ENCODE measurements at places on chromosomes 6 and 20.

DNA sequence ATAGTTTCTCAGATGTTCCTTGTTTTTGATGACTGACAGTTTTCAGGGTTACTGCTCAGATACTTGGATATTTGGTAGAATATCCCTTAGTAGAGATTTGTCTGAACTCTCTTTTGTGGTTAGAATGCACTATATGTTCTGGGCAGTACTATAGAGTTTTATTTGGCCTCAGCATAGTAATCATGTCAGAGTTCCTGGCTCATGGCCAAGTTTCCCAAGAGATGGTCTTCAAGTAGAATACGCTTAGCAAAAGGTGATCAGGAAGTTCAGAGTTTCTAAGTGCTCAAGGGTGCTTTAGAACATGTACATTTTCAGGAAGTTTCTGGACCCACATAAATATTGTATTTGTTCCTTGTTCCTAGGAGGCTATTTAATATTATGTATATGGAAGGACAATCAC, 1209.7 kb upstream of the GJE1 start:
- no peak for DNase-seq

- no peak for DNase-seq
Observed at GRCh38 chr6:102298051-102298450, 904.5 kb downstream of the GRIK2 start.

GRCh38 chr20:49791165-49791564, 21.5 kb upstream of the SLC9A8 start:
- no peak for DNase-seq

DNA sequence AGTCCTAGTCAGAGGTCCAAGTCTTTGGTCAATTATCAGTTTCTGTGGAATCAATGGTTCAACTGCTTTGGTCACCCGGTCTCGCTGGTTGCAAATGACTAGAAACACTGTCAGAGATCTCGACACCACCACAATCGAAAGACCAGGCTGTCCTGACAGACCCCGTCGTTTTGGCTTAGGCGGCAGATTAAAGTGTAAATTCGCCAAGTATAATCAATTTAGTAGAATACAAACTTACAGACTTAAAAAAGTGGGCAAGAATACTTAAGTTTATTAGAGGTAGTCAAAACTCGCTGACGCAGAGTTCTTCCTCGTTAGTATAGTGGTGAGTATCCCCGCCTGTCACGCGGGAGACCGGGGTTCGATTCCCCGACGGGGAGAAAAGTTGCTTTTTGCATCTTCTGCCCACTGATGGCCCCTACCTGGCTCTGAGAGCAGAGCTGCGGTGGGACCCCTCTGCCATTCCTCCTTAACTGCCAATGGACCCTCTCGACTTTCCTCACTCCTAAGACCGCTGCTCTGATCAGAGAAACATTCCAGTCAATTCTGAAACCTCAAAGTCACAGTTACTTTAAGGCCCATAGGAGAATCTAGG, 30.6 kb upstream of the ZNF184 start:
- DNase-seq: peak; percentile 80

DNA sequence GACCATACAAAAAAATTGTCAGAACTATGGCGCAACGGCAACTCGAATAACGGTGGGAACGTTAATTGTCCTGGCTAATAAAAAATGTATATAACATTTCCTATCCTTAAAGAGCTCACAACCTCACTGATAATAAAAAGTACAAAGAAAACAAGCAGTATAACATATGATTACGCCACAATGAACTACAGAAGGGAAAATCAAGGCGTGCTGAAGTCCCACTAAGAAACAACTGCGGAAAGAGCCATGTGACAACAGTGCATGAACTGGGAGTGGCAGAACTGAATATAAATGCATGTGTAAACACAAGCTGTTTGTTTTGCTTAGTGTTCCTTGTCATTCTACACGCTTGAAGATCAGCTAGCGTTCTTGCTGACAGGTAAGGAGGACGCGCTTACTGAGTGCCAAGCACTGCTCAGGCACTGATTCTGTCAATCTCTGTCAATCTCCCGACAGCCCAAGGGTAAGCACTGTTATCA, 466 bp upstream of the PSMB1 start:
- DNase-seq: no peak

- no peak for DNase-seq
Observed at GRCh38 chr20:40304119-40304613, 384.9 kb downstream of the MAFB start.

GRCh38 chr6:155261111-155261900, 2.5 kb upstream of the CLDN20 start:
- peak; percentile 38 for DNase-seq

DNA sequence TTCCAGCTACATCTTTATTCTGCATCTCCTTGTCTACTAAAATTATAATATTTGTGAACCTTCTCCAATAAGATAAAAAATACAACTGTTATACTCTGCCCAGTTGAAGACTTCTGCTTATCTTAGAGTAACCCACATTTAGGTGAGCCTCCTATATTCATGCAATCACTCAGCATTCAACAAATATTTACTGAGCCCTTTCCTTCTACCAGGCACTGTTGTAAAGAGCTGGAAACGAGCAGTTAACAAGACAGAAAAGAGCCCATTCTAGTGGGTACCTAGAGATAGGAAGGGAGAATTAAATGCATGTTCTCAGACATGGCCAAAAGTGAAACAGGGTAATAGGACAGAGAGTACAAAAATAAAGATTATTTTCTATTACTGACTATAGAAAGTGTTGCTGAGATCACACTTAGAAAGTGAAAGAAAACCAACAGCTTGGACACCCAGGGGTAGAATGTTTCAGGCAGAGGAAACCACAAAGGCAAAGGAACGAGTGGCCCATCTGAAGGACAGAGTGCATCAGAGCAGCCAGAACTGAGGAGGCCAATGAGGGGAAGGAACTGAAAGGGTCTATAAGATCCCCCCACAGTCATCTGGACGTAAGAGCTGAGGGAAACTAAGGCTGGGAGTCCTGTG, 50.8 kb upstream of the SMLR1 start:
- DNase-seq: no peak

- DNase-seq: no peak
Observed at GRCh38 chr20:15616626-15617025, 956.6 kb downstream of the KIF16B start.

GRCh38 chr6:116329156-116329555, 41.6 kb upstream of the DSE start:
- DNase-seq: no peak

DNA sequence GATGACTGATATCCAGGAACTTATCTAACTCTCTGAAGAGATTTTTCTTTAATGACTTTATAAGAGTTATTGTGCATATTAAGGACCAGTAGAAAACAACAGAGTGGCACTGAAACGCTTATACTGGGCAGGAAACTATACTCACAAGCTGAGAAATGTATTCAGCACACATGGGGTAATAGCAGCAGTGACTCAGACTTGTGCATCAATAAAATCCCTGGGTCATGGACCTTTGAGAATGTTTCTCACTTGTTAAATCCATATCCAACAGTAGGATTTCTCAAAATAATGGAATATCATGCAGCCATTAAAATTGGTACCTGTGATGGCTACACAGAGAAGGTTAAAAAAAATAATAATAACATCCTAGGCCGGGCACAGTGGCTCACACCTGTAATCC, 219.5 kb downstream of the BTBD9 start:
- DNase-seq: no peak

- no peak for DNase-seq
Observed at GRCh38 chr20:62119115-62119514, 3.2 kb upstream of the LSM14B start.

GRCh38 chr20:48799328-48800105, 28.3 kb downstream of the PREX1 start:
- DNase-seq: no peak

GRCh38 chr20:44646023-44646640, 5.4 kb downstream of the ADA start:
- DNase-seq: peak; percentile 24

DNA sequence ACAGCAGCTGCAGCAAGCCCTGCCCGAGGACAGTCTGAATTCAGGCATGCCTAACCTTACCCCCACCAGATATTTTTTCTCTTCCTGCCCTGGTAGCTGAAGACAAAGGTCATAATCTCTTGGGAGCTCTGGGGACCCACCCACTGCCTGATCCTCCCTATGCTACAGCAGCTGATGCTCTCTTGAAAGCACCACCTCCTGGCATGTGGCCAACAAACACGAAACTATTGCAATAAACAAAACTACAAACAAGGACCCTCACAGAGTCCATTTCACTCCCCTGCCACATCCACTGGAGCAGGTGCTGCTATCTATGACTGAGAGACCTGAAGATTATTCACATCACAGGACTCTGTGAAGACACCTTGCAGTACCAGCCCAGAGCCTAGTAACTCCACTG, 238.5 kb upstream of the HS3ST5 start:
- DNase-seq: no peak

DNA sequence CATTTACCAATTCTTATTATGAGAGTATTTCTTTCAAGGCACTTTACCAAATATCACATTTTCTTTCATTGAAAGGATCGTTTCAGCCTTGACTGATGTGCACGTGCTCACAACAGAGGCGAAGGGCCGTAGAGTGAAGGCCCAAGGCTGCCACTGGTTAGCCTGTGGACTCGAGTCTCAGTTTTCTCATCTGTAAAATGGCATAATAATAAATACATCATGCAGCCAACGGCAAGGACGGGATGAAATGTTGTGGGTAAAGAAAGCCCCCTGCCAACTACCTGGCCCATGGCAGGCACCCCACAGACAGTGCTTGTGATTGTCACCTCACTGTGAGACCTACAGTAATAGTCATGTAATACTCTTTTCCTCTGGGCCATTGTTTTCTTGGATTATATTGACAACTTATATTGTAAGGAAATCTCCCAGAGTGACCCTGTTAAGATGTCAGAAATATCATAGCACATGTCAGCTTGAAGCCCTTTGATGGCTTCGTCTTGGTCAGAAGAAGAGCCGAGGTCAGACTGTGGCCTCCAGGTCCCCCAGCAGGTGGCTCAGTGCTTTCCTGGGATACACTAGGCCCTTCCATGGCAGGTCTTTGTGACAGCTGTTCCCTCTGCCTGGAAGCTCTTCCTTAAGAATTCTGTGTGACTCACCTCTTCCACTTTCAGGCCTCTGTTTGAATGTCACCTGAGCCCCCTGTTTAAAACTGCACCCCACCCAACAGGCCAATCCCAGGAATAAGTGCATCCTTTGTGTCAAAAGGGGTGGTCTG, 36.3 kb downstream of the FAM50B start:
- no peak for DNase-seq

DNA sequence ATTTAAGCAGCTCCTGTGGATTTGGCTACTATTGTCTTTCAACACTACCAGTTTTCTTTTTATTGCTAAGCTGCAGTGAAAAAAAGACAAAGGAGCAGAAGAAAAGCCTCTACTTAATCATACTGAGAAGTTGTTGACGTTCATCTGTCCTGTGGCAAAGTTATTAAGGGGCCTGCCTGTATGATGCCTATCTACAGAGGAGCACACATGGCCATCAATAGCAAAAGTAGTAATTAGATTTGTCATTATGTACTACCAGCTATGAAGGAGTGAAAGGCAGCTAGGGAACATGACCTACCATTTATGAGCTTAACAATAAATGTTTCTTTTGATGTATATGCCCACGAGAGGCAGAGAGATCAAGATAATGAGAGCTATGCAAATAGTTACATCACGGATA, 620.9 kb downstream of the PHF3 start:
- no peak for DNase-seq

DNA sequence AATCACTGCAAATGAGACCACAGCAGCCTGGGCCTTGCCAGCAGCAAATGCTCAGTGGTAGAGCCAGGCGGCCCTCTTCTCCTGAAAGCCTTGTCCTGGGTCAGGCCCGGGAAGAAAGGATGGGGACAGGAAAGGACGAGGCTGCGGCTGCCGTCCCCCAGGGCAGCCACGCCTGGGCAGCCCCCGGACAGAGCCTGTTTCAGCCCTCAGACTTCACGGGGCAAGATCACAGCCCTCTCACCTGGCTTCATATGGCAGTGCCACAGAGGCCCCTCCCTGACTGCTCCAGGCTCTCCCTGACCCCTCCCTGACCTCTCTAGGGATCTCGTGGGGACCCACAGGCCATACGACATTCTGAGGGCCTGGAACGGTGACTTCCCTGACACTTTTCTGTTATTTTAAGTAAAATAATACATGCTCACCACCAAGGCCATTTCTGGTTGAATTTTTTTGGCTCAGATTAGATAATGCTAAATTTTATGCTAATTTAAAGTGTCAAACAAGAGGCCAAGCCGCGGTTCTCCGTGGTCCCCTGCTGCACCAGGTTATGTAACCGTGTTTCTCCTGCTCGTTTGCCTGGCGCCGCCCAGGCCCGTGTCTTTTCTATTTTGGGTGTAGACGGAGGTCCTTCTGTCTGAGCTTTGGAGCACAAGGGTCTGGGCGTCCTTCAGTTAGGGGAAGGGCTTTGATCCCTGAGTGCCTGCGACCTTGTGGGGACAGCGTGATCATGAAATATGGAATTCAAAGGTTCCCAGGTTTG, 59.9 kb upstream of the BHLHE23 start:
- DNase-seq: no peak

DNA sequence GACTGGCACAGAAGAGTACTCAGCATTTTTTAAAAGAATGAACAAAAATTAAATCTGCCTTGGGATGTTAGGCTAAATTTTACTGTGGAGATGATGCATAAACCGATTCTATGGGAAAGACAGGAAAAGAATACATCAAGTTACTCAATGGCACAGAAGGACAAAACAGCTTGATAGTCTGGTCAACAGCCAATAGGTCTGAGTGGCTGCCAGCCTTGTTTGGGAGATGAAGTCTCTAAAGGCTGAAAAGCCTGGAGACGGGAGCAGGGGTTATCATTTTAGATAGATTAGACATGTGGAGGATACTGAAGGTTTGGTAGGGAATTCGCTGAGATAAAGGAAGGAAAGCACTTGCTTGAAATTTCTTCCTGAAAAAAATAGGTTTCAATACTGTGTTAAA, 56.3 kb upstream of the LAMA2 start:
- DNase-seq: no peak

DNA sequence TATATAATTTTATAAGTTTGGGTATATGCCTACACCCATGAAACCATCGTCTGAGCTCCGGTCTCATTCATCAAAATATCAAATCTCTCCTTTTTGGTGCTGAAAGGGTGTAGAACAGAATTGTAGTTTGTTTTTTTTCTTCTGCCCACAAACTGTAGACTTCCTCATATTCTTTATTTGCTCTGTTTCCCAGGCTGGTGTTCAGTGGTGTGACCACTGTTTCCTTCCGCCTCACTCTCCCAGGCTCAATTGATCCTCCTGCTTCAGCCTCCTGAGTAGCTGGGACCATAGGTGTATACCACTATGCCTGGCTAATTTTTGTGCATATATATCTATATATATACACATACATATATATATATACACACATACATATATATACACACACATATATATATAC, 139.6 kb upstream of the HCRTR2 start:
- no peak for DNase-seq

GRCh38 chr20:33305589-33306057, 22.6 kb downstream of the BPIFB1 start:
- peak; percentile 30 for DNase-seq

- DNase-seq: peak; percentile 61
Observed at GRCh38 chr6:160431226-160431625, 83.0 kb downstream of the SLC22A3 start.
